ENCODE measurements at places on chromosomes 1 and 21.

GRCh38 chr1:77742011-77742555 lies 17.6 kb downstream of the USP33 start:
- no peak for DNase-seq

DNA sequence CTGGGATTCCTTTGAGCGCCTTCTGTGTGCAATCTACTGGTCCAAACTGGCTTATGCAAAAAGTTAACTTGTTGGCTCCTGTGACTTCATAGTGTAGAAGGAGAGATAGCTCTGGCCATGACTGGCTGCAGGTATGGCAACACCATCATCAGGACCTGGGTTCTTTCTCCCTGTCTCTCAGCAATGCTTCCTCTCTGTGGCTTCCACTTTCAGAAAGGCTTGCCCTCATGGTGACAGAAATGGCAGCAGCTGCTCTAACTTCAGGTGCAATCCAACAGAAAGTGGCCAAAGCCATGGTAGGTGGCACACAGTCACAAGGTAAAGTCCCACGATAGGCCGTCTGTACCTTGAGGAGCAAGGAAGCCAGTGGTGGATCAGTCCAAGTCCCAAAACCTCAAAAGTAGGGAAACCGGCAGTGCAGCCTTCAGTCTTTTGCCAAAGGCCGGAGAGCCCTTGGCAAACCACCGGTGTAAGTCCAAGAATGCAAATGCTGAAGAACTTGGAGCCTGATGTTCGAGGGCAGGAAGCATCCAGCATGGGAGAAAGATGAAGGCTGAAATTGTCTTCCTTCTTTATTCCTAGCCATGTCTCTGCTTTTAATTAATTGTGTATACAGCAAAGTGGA lies 45.0 kb downstream of the ZBTB40 start:
- no peak for DNase-seq

GRCh38 chr21:35358008-35358407 lies 308.9 kb upstream of the RUNX1 start:
- DNase-seq = no peak

GRCh38 chr1:182629499-182630096 lies 25.4 kb upstream of the RGS16 start:
- DNase-seq = no peak

DNA sequence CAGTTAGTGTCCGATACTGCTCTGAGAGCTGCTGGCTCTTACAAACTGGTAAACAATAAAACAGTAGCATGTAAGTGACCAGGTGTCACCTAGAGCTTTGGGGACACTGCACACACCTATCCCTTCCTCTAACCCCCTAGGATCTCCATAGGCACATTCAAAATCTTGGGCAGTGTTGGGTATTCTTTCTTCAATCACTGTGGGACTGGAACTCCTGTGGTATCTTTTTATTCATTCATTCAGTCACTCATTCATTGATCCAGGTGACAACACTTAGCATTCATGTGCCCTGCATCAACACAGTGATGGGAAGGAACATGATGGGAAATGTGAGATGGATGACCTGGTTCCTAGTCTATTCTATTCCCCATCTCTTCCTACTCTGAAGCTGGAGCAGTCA lies 73.9 kb downstream of the HHAT start:
- no peak for DNase-seq

GRCh38 chr1:103779932-103780331 lies 30.2 kb downstream of the AMY1C start:
- no peak for DNase-seq

DNA sequence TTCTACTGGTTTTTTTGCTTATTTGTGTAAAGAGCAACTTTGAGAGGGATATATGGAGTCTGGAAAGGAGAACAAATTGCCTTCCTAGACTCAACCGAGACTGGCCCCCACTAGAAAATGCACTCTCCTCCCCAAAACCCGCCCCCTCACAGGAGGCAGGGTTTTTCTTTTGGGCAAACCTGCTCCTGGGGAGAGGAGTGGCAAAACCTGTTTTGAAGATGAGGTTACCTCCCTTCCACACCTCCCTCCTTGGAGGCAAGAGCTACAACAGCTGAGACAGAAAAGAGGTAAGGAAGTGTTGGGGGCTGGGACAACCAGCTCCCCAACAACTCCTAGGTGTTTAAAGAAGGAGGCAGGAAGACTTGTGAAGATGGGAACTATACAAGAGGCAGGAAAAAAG lies at the start of gene BNIPL:
Gene BNIPL, plus strand, starts transcription at position 231 of the 400 bp plus-strand sequence. Its CDS starts 140 bp downstream, at position 371.
- DNase-seq = no peak

GRCh38 chr1:72601035-72601674 lies 318.8 kb upstream of the NEGR1 start:
- DNase-seq = no peak

DNA sequence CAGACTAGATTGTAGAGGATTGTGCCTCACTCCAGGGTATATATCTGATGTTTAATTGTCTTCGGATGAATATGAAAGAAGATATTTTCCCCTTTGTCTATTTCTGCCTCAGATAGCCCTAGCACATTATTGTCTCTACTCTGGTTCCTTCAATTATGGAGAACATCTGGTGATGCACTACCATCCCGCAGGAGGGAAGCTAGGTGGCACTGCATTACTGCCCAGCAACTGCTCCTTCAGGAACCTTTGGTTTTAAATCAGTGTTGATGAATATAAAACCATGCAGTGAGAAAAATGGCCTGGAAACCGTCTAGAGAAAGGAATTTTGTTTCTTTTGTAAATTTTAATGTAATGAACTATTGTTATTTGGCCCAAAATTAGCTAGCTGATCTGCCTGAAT lies 68.5 kb downstream of the GPR88 start:
- peak; percentile 83 for DNase-seq

DNA sequence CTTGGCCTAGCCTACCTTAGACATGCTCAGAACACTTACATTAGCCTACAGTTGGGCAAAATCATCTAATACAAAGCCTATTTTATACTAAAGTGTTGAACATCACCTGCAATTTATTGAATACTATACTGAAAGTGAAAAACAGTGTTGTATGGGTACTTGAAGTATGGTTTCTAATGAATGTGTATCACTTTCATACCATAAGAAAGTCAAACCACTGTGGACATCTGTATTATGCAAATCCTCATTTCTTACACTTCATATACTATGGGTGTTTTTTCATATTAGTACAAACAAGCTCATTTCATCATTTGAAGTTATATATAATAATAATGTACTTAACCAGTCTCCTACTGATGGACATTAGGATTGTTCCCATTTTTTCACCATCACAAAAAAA lies 41.2 kb downstream of the TDRD5 start:
- DNase-seq = no peak

GRCh38 chr1:109906160-109906838 lies 4.3 kb upstream of the CSF1 start:
- no peak for DNase-seq

GRCh38 chr1:55505326-55505725 lies 290.2 kb upstream of the USP24 start:
- no peak for DNase-seq
